A549 treated with CpdA at 1 μM for 4 hours (cell line): ENCODE measurements at places on chromosomes 6 and 20. TPM values are rescaled to one million over a fixed set of nuclear protein-coding genes. Genes with fewer than 3 reads are reported as not detected.

Gene C2
- 0.19 to 0.66 TPM (median 0.27 TPM) in 5 replicates for total RNA-seq

Gene CARMIL1
- 7.5 to 10.6 TPM (median 8.0 TPM) in 5 replicates for total RNA-seq

Gene OR2H2
- total RNA-seq = not detected in 5 replicates

Gene NELFCD
- total RNA-seq = 41.8 to 48.9 TPM (median 45.3 TPM) in 5 replicates

Gene FAM184A
- 0.05 TPM in 1 of 5 replicates, not detected in the others for total RNA-seq

Gene SLC35A1
- total RNA-seq = 9.6 to 10.7 TPM (median 9.9 TPM) in 5 replicates

Gene CTCFL
- total RNA-seq = 0.12 TPM in 1 of 5 replicates, not detected in the others

Gene EFHC1
- 10.0 to 12.9 TPM (median 10.9 TPM) in 5 replicates for total RNA-seq

Gene ZNF391
- 0.24 to 0.55 TPM (median 0.27 TPM) in 5 replicates for total RNA-seq

Gene MYO6
- 7.4 to 9.2 TPM (median 8.3 TPM) in 5 replicates for total RNA-seq

Gene KHDRBS2
- not detected in 5 replicates for total RNA-seq

Gene SNAI1
- 11.6 to 21.6 TPM (median 19.3 TPM) in 5 replicates for total RNA-seq

Gene GTF2H4
- 14.2 to 21.3 TPM (median 20.5 TPM) in 5 replicates for total RNA-seq

Gene GINS1
- total RNA-seq = 29.4 to 34.9 TPM (median 31.5 TPM) in 5 replicates

Gene COL12A1
- 4.6 to 7.0 TPM (median 5.2 TPM) in 5 replicates for total RNA-seq

Gene BEND6
- total RNA-seq = 0.84 to 1.4 TPM (median 1.2 TPM) in 5 replicates

Gene TREM1
- total RNA-seq = 0.23 to 0.49 TPM (median 0.29 TPM) in 3 of 5 replicates, not detected in the others

Gene BHLHE23
- not detected in 5 replicates for total RNA-seq

Gene SDHAF4
- 3.7 to 8.1 TPM (median 4.9 TPM) in 5 replicates for total RNA-seq

Gene THBD
- total RNA-seq = 19.3 to 28.4 TPM (median 23.8 TPM) in 5 replicates

Gene TRIM10
- total RNA-seq = not detected in 5 replicates

Gene FKBP1C
- 1.7 to 2.7 TPM (median 1.9 TPM) in 5 replicates for total RNA-seq

Gene GRIK2
- 0.12 to 0.38 TPM (median 0.22 TPM) in 5 replicates for total RNA-seq

Gene TAB2
- 21.7 to 29.5 TPM (median 23.7 TPM) in 5 replicates for total RNA-seq

Gene LY6G6F
- total RNA-seq = not detected in 5 replicates

Gene TCF19
- 12.0 to 14.1 TPM (median 13.4 TPM) in 5 replicates for total RNA-seq

Gene FITM2
- 7.1 to 8.5 TPM (median 7.3 TPM) in 5 replicates for total RNA-seq

Gene SMIM29
- 19.9 to 34.2 TPM (median 31.6 TPM) in 5 replicates for total RNA-seq

Gene MUCL3
- 0.01 to 0.04 TPM (median 0.02 TPM) in 3 of 5 replicates, not detected in the others for total RNA-seq

Gene PPP2R5D
- 26.7 to 30.0 TPM (median 28.5 TPM) in 5 replicates for total RNA-seq

Gene SLC22A16
- not detected in 5 replicates for total RNA-seq

Gene FHL5
- total RNA-seq = not detected in 5 replicates

Gene CD24
- 219 to 281 TPM (median 241 TPM) in 5 replicates for total RNA-seq

Gene OR2J3
- not detected in 5 replicates for total RNA-seq

Gene PNLDC1
- 0.11 TPM in 1 of 5 replicates, not detected in the others for total RNA-seq

Gene TRIM15
- 0.29 TPM in 1 of 5 replicates, not detected in the others for total RNA-seq

Gene HUS1B
- 0.16 to 0.32 TPM (median 0.18 TPM) in 3 of 5 replicates, not detected in the others for total RNA-seq

Gene CCN6
- total RNA-seq = not detected in 5 replicates
